NCI-H774 (cell line): ENCODE measurements at places on chromosomes 1 and 21.

GRCh38 chr1:238778113-238778512 is 608.3 kb upstream of the CHRM3 start:
- DNase-seq: no peak

- DNase-seq: no peak
Observed at GRCh38 chr1:167457936-167458584, 60.3 kb downstream of the CD247 start.

GRCh38 chr1:211713231-211713630 is 37.8 kb upstream of the NEK2 start:
- DNase-seq: no peak

DNA sequence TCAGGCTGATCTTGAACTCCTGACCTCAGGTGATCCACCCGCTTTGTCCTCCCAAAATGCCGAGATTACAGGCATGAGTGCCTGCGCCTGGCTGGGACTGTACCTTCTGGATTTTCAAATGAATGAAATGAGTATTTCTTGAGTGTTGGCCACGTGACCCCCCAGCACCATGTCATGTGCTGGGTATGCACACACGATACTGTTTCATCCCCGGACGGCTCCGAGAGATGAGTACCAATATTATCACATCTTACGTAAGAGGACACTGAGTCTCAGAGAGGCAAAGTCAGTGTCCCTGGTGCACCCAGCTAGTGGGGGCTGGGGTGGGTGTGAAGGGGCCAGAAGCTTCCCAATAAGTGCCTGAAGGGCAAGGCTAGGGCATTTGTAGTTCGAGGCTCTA is 780 bp upstream of the CROCC start:
- no peak for DNase-seq

DNA sequence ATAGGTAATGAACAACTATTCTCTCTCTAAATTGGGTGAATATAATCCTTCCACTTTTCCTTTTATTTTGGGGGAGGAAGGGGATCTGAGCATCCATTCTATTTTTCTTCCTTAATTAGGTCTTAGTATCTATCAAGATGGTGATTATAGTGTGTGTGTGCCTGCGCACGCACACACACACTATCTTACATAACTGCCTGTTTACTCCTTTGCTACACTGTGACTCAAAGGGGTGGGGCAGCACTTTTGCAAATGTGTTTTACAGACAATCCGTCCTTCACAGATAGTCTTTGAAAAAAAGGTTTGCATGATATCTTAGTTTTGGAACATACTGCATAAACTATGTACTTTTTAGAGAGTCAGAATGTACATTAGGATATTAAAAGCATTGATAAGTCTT is 191.5 kb downstream of the SDCCAG8 start:
- DNase-seq: no peak

DNA sequence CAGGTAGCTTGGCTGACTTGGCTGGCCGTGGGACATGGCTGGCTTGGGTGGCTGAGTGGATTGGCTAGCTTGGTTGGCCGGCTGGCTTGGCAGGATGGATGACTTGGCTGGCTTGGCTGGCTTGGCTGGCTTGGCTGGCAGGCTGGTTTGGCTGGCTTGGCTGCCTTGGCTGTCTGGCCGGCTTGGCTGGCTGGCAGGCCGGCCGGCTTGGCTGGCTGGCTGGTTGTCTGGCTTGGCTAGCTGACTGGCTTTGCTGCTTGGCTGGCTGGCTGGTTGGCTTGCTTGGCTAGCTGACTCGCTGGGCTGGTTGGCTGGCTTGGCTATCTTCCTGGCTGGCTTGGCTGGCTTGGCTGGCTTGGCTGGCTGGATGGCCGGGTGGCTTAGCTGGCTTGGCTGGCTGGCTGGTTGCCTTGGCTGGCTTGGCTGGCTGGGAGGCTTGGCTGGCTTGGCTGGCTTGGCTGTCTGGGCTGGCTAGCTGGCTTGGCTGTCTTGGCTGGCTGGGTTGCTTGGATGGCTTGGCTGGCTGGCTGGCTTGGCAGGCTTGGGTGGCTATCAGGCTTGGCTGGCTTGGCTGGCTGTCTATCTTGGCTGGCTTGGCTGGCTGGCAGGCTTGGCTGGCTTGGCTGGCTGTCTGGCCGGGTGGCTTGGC is 129.7 kb upstream of the FAM72C start:
- DNase-seq: no peak

GRCh38 chr1:192786576-192786975 is 22.3 kb upstream of the RGS2 start:
- no peak for DNase-seq

DNA sequence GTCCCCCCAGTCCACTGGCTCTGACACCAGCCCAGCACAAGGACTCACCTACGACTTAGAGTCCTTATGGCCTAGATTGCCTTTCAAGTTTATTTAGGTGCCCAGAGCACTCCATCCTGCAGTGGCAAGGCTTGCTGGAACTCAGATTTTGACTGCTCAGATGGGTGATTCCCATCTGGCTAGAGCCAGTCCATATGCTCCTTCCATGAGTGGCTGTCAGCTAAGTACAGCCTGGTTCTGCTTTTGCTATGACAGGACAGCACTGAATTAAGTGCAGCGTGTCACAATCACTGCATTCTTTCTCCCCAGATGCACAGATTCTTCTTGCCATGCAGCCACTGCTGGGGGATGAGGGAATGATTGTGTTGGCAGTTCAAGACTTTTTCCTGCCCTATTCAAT is 43.8 kb downstream of the GPR52 start:
- DNase-seq: no peak

GRCh38 chr1:157691285-157691920 is 9.2 kb downstream of the FCRL3 start:
- DNase-seq: peak; percentile 8

DNA sequence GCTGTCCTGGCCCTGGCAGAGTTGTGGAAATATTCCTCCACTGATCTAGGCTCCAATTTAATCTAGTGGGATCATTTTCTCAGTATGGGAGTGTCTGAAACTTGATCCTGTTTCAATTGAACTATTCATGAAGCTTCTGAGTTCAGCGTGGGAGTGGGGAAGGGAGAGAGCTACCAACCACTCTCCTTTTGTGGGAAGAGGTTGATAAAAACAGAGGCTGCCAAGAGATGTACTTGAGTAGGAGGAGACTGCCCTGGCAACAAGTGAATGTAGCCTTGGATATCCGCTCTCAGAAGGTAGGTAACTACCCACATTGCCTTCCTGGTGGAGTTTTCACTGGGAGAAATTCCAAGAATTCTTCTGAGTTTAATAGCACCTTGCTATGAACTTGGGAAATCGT is at the start of gene CTXND2:
Gene CTXND2 (plus strand): TSS at position 119 of the 400 bp plus-strand sequence. CDS start 25,179 bp downstream, outside the sequence.
- DNase-seq: no peak

GRCh38 chr1:193260056-193260745 is 73.8 kb upstream of the B3GALT2 start:
- no peak for DNase-seq

- no peak for DNase-seq
Observed at GRCh38 chr1:180042988-180043622, 88.5 kb downstream of the CEP350 start.

DNA sequence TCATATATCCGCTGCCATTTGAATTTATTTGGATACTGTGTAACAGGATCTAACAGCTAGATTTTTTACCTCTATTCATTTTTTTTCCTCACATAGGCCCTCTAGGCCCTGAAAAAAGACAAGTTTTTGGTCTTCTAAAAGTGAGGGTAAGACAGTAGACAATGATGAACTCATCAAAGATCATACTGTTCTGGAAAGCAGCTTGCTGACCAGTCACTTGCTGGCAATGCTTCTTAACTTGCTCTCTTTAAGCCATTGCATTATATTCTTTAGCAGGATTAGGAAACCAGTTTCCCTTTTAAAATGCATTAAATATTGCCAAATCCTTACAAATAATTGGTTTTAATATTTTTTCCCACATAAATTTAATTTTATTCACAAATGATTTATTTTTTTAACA is 65.5 kb downstream of the SYT14 start:
- DNase-seq: no peak

GRCh38 chr1:193264313-193265065 is 78.1 kb upstream of the B3GALT2 start:
- no peak for DNase-seq

DNA sequence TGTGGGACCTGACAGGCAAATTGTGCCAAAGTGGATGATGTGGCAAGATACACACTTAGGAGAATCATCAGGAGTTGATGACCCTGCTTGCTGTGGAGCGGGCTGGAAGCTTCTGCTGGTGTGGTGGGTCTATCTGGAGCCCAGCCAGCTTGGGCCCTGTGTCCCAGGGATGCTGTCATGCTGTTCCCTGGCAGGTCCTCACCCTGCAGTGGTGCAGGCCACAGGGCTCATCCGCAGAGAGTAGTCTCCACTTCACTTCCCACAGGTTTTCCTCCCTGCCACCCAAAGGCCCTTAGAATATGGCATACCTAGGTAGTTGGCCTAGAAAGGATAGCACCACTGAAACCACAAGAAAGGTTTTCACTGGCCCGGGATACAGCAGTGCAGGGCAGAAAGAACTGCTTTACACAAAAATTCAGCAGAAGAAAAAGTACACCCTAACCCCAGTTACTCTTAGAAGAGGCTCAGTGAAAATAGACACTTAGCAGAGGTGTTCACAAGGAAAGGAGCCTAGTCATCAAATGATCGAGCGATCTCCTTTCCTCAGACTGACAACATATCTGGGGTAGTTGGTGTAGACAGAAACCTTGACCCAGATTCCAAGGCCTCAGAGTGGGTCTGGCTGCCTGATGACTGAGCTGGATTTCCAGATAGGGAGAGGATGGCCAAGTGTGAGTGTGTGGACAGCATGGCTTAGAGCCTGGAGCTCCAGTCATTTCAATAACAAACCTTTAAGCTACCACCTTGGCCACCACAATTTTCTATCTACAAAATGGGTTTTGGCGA is 1.3 kb upstream of the C1orf226 start:
- no peak for DNase-seq

GRCh38 chr1:198167436-198167934 is 10.7 kb downstream of the NEK7 start:
- DNase-seq: no peak

GRCh38 chr1:197916500-197916983 is 630 bp upstream of the LHX9 start:
- no peak for DNase-seq

- DNase-seq: no peak
Observed at GRCh38 chr21:31360717-31361116, 16.7 kb upstream of the TIAM1 start.

DNA sequence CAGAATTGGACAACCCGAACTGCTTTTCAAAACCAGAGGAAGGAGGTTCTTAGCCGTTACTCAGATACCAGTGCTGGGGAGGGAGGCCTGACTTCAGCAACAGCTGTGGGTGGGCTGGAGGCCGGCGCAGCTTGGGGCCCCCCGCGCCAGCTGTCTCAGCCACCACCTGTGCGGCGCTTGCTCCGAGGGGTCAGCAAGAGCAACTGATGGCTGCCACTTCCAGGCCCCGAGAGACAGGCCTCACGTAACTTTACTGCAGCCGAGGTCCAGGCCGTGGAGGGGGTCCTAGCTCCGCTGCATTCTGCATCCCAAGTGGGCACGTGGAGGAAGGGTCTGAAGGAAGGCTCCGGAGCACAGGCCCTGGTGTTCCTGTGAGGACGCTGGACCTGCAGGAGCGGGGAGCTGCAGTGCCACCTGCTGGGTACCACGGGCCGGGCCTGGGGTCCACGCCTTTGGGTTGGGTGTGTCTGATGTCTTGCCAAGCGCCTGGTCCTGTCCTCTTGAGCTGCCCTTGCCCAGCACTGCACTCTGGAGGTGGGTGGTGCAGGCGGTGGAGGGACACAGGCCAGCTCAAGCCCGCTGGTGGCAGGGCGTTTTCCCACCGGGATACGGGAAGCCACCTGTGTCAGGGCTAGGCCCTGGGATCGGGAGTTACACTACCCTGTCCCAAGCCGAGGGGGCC is 9.8 kb downstream of the THAP3 start:
- DNase-seq: no peak

GRCh38 chr1:8821084-8821483 is 3.6 kb upstream of the RERE start:
- no peak for DNase-seq

- DNase-seq: no peak
Observed at GRCh38 chr1:103109311-103109920, 1.1 kb upstream of the COL11A1 start.

GRCh38 chr1:54359393-54360162 is 46.6 kb downstream of the SSBP3 start:
- DNase-seq: no peak

DNA sequence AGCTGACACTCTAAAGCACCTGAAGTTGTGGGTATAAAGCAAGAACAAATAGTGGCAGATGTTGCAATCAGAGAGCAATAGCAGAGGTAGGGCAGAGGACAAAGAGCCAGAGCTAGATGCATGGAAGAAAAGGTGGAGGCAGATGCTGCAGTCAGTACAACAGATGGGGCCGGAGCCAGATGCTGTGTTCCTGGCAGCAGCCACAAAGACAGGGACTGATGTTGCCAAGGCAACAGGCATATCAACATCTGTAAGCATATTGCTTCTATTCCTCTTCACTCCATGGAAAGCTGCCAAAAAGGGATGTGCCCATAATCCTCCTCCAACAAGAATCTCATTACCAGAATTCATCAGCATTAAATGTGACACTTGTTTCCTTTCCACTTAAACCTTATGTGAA is 108.0 kb downstream of the TNNI3K start:
- DNase-seq: peak; percentile 79

- DNase-seq: no peak
Observed at GRCh38 chr1:187241971-187242370, 413.2 kb downstream of the PLA2G4A start.

GRCh38 chr1:97680470-97680869 is 240.4 kb downstream of the DPYD start:
- no peak for DNase-seq

DNA sequence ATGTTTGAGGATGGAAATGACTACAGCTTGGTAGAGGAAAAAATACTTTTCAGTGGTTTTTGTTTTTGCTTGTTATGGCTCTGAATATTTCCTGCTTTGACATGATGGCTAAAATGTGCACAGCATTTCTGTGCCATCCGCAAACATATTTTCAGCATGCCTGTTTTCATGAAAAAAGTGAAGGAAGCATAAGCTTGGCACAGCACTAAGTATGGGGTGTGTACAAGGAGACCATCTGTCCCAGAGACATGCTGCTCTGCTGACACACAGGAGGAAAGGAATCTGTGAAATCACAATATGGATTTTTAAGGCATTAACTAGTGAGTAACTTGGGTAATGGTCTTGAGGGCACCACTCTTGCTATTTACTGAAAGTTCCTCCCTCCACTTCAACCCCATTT is 595.5 kb downstream of the RWDD3 start:
- no peak for DNase-seq

- no peak for DNase-seq
Observed at GRCh38 chr1:119038363-119038762, 50.2 kb upstream of the TBX15 start.

DNA sequence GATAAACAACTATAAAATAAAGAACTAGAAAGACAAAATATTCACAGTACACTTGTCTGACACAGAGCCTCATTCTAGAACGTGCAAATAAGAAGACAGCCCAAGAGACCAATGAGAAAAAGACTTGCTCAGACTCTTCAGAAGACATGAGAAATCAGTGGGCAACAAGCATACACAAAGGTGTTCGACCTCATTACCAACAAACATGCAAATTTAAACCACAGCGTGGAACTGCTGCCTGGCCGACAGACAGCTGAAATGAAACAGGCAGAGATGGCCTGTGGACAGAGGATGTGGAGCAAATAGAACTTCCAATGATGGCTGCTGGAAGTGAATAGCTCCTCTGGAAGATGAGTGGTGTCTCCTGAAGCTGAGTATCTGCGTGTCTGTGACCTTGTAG is 22.4 kb upstream of the COL6A1 start:
- DNase-seq: no peak

GRCh38 chr1:224087286-224087794 is 26.6 kb upstream of the FBXO28 start:
- no peak for DNase-seq

GRCh38 chr1:67839826-67840225 is 6.6 kb upstream of the GNG12 start:
- DNase-seq: no peak

GRCh38 chr1:209927466-209927865 is 10.6 kb upstream of the SYT14 start:
- no peak for DNase-seq
